ENCODE measurements at places on chromosomes 4 and X. TPM values are rescaled to one million over a fixed set of nuclear protein-coding genes. Genes with fewer than 3 reads are reported as not detected.

- peaks cover 19% of the 10 kb centered on the region for H3K4me1 ChIP-seq
- DNase-seq: peak; percentile 84
- peaks cover 47% of the 10 kb centered on the region for H3K27me3 ChIP-seq
Measured at GRCh38 chr4:101527188-101527587, 179.9 kb upstream of the PPP3CA start.

- no peak for DNase-seq
- H3K27me3 ChIP-seq: no peaks in the 10 kb centered on the region
- H3K4me1 ChIP-seq: no peaks in the 10 kb centered on the region
- no peaks in the 10 kb centered on the region for H3K36me3 ChIP-seq
Measured at GRCh38 chr4:149781150-149781549, 34.5 kb downstream of the IQCM start.

DNA sequence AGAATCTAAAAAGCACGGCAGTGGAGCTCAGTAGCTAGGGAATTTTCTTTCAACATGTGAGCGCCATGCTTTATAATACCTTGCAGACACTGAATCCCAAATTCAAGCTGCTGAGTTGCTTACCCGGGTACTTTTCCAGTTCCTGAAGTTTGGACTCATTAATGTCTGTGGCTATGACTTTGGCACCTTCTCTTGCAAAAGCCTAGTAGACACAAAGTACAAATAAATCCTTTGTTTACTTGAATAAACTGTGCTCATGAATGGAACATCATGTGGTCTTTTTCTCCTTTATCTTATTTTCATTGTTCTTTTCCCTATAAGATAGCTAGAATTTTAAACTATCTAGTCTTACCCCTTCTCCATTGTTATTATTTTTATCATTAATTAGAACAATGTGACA lies 4.6 kb downstream of the BDH2 start:
- H3K4me1 ChIP-seq: peaks cover 34% of the 10 kb centered on the region
- H3K27ac ChIP-seq: no peak overlapping the region
- H3K27me3 ChIP-seq: no peaks in the 10 kb centered on the region
- peaks cover 2% of the 10 kb centered on the region for H3K36me3 ChIP-seq

DNA sequence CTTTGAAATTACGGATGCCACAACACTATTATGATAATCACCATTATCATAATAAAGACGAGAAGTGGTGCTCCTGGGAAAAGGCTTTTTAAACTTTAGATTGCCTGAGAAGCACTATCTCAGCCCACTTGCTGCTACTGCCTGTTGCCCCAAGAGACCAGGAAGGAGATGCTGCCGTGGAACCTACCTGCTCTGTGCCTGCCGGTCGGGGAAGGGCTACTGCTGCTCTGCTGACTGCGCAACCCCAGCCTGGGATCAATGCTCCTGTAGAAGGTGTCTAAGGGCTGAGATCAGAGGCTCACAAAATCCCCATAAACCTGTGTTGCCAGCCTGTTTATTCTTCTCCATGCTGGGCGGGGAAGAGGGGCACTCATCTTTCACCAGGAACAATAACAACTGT lies 145.3 kb upstream of the VCX3B start:
- no peak overlapping the region for H3K4me3 ChIP-seq
- no peak overlapping the region for H3K27ac ChIP-seq
- H3K4me1 ChIP-seq: no peaks in the 10 kb centered on the region
- H3K36me3 ChIP-seq: no peaks in the 10 kb centered on the region
- no peaks in the 10 kb centered on the region for H3K27me3 ChIP-seq
- no peak for DNase-seq

DNA sequence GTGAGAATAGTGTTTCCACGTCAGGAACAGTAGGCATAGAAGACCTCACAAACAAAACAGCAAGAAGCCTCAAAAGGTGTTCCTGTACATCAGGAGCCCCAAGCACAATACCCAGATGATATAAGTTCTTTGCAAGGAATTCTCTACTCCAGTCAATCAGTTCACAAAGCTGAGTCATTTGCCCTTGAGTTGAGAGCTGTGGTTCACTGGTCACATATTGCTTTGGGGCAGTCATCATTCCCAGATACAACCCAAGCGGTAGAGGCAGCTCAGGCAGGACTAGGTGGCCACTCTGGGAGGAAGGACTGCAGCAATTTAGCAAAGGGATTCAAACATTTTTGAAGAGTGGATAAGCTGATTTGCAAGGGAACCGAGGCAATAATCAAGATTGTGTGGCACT lies 551.5 kb upstream of the ZFP42 start:
- no peaks in the 10 kb centered on the region for H3K4me1 ChIP-seq
- H3K27ac ChIP-seq: no peak overlapping the region

GRCh38 chrX:51737091-51737490 lies 6.2 kb upstream of the GSPT2 start:
- H3K4me3 ChIP-seq: no peak overlapping the region
- DNase-seq: no peak
- peaks cover 8% of the 10 kb centered on the region for H3K27me3 ChIP-seq
- no peaks in the 10 kb centered on the region for H3K36me3 ChIP-seq
- no peak overlapping the region for H3K27ac ChIP-seq
- no peaks in the 10 kb centered on the region for H3K4me1 ChIP-seq

DNA sequence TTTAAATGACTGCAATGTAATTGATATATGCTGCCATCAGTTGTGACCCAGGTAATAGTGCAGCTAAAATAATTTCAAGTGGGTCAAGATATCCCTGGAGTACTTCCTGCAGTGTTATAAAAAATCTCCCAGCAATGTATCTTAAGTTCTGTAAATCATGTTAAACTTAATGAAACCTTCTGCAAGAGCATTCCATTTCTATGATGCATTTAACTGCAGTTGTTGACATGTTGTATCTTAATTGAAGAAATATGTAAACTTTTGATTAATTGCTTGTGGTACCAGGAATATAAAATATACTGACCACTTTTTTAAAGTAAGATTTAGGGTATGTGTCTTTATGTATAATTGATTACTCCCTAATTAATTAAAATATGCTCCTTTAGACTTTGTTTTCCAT lies 213.6 kb downstream of the AFF2 start:
- H3K4me1 ChIP-seq: no peaks in the 10 kb centered on the region
- DNase-seq: no peak
- H3K36me3 ChIP-seq: no peaks in the 10 kb centered on the region
- H3K4me3 ChIP-seq: no peak overlapping the region
- H3K27ac ChIP-seq: no peak overlapping the region

GRCh38 chr4:53717064-53717549 lies 125.8 kb upstream of the LNX1 start:
- H3K36me3 ChIP-seq: no peaks in the 10 kb centered on the region
- no peaks in the 10 kb centered on the region for H3K4me1 ChIP-seq
- DNase-seq: no peak
- H3K27ac ChIP-seq: no peak overlapping the region
- H3K27me3 ChIP-seq: peaks cover 34% of the 10 kb centered on the region
- no peak overlapping the region for H3K4me3 ChIP-seq

DNA sequence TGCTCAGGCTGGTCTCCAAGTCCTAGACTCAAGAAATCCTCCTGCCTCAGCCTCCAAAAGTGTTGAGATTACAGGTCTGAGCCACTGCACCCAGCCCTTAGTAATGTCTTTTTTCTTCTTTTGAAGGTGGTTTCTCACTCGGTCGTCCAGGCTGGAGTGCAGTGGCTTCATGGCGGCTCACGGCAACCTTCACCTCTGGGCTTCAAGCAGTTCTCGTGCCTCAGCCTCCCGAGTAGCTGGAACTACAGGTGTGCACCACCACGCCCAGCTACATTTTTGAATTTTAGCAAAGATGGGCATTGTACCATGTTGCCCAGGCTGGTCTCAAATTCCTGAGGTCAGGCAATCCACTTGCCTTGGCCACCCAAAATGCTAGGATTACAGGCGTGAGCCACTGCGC lies 32.3 kb upstream of the ASMTL start:
- no peaks in the 10 kb centered on the region for H3K27me3 ChIP-seq
- H3K4me3 ChIP-seq: no peak overlapping the region

DNA sequence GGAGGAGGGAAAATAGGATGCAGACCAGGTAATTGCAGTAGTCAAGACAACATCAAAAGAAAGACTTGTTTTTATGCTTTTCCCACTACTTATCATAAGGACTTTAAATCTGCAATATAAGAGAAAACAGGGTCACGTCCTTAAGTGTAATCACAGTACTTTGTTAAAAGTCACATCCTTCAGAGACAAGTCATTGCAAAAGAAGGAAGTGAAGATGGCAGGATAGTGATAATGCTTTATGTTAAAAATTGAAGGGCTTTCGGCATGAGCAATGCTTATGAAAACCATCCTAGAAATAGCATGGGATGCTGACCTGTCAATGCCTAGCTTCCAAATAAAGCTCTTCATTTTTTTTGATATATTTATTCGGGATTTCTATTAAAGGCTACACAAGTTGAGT lies 110.2 kb upstream of the TENM3 start:
- no peak for DNase-seq
- no peak overlapping the region for H3K4me3 ChIP-seq
- no peaks in the 10 kb centered on the region for H3K36me3 ChIP-seq
- no peaks in the 10 kb centered on the region for H3K4me1 ChIP-seq
- no peak overlapping the region for H3K27ac ChIP-seq

DNA sequence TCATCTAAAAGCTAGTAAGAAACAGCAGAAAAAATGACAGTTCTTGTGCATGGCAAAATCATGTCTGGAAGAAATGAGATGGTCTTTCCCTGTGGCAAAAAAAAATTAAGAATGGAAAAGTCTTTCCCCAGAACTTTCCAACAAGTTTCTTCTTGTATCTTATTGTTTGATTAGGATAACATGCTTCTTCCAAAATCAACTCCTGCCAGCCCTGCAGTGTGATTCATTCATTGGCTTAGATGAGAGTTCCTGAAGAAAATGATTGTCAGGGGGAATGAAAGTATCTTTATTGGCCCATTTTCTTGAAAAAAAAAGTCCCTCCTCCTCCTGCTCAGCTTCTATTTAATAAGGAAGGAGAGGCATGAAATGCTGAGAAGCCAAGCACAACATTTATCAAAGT lies 407.7 kb downstream of the ARAP2 start:
- H3K4me1 ChIP-seq: no peaks in the 10 kb centered on the region
- H3K27me3 ChIP-seq: no peaks in the 10 kb centered on the region
- H3K27ac ChIP-seq: no peak overlapping the region
- H3K36me3 ChIP-seq: no peaks in the 10 kb centered on the region

- peaks cover 6% of the 10 kb centered on the region for H3K27me3 ChIP-seq
- no peaks in the 10 kb centered on the region for H3K4me1 ChIP-seq
- DNase-seq: no peak
- no peaks in the 10 kb centered on the region for H3K36me3 ChIP-seq
Measured at GRCh38 chrX:111207851-111208250, 62.4 kb downstream of the CAPN6 start.

DNA sequence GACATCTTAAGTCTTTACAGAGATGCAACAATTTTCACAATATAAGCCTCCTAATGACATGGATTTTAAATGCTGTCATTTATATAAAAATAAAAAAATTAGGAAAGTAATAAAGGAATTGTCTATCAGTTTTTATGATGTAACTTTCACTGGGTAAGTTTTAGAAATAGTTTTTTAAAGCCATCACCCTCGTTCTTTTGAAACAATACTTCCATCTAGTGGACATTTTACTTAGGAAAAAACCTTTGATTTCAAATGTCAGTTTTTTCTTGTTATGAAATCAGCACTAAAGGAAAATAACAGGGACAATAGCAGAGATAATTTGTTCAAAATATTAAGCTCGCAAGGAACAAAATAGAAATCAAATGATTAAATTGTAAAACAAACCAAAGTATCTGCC lies 24.3 kb upstream of the NDNF start:
- no peaks in the 10 kb centered on the region for H3K4me1 ChIP-seq
- H3K4me3 ChIP-seq: no peak overlapping the region
- no peak for DNase-seq
- no peaks in the 10 kb centered on the region for H3K36me3 ChIP-seq
- no peaks in the 10 kb centered on the region for H3K27me3 ChIP-seq

DNA sequence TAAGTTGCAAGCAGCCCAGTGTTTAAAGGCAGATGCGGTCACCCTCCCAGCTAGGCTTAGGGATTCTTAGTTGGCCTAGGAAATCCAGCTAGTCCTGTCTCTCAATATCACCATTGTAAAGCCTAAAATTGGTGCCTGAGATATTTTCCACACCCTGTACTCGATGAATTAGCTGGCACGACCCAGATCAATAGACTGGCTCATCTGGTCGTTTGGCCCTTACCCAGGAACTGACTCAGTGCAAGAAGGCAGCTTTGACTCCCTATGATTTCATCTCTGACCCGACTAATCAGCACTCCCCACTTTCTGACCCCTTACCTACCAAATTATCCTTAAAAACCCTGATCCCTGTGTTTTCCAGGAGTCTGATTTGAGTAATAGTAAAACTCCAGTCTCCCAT lies 384.9 kb upstream of the SLC7A11 start:
- H3K27me3 ChIP-seq: peaks cover 4% of the 10 kb centered on the region
- DNase-seq: no peak
- H3K27ac ChIP-seq: no peak overlapping the region

DNA sequence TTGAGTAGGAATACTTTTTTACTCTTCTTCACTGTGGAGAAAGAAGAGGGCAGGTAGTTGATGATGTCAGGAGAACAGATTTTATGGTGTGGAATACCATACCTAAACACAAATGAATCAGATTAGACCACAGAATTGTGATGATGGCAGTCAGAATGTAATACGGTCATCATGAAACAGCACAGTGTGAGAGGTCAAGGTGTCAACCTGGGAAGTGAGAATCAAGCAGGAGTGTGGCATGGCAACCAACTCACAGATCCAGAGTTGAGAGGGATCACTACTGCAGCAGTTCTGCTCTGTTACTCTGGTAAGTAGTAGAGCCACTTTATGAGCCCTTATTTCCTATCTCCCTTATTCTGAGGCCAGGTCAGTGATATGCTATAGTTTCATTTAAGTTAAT lies 27.7 kb downstream of the METTL14 start:
- H3K27me3 ChIP-seq: no peaks in the 10 kb centered on the region
- peaks cover 15% of the 10 kb centered on the region for H3K4me1 ChIP-seq

DNA sequence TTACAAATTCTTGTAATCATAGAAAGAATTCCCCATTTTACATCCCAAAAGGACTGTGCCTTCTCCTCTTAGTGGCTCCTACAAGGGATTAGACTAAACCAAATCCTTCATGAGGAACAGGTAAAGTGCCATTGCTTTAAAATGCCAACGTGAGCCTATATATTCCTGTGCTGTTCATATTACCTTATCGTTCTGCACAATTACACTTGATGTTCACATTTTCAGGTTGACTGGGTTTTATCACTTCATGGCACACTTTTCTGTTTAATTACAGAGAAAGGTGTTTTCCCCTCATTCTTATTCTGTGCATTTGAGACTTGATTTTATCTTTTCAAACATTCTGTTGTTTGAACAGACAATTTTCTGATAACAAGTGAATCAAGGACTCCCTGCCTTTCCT lies 645.6 kb upstream of the FTHL17 start:
- no peak overlapping the region for H3K4me3 ChIP-seq
- H3K4me1 ChIP-seq: no peaks in the 10 kb centered on the region
- H3K27ac ChIP-seq: no peak overlapping the region
- H3K36me3 ChIP-seq: no peaks in the 10 kb centered on the region

DNA sequence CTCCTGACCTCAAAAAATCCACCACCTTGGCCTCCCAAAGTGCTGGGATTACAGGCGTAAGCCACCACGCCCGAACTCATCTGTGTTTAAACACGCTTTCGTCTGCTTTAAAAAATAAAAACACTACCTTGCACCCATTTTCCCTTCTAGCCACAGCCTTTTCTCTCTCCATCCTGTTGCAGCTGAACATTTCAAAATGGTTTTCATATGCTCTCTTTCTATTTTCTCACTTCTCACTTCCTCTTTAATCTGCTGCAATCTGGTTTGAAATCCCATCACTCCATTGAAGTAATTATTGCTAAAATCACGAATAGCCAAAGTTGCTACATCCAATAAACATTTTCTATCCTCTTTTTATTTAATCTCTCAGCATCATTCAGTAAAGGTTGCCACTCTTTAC lies 70.0 kb downstream of the DCHS2 start:
- H3K36me3 ChIP-seq: no peaks in the 10 kb centered on the region
- peaks cover 32% of the 10 kb centered on the region for H3K27me3 ChIP-seq
- H3K27ac ChIP-seq: no peak overlapping the region
- no peak for DNase-seq

The MPC1L gene
- not detected for total RNA-seq

The COX7B2 gene
- total RNA-seq: not detected

The ADAM29 gene
- not detected for total RNA-seq

The KLHL2 gene
- 20.9 TPM for total RNA-seq

The HS6ST2 gene
- 0.62 TPM for total RNA-seq
